ENCODE measurements at places on chromosomes 6 and 20.

DNA sequence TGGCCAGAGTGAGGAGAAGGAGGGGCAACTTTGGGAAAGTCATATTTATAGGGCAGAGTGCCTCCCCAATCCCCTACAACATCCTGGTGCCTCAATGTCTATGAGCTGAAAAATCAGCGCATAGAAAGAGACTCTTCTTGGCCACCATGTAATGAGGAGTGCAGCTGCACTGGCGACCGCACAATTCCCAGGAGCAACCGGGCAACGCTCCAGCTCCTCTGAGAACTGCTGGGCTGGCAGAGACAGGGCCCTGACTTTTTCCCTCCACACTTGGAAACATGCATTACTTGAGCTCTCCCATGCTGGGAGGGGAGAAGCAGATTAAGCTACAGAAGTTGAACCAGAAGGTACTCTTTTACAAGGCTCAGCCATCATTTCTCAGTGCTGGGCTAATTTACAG, 31.4 kb upstream of the MARCKS start:
- no peak for DNase-seq

DNA sequence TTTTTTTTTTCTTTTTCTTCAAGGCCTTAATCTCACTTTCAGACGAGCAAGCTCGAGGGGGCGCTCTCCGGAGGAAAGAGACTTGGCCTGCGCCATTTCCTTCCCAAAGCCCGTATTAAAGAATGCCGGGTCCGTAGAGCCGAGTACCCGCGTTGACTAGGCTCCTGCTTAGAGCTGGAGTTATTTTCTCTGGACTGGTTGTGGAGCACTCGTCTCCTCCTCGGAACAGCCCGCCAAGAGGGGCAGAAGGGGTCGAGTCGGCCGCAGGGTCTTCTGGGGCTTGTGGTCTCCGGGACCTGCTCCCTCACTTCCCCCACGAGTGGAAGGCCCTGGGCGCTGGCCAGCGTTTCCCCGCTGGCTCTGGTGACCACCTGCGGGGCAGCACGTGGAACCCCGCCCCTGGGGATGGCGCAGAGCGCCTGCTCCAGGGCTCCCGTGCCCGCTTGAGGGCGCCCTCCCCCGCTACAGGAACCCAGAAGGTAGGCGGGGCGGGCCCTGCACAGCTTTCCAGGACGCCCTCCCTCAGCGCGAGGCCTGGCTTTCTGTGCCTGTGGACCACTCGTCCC, 2.7 kb upstream of the MEI4 start:
- DNase-seq = no peak

DNA sequence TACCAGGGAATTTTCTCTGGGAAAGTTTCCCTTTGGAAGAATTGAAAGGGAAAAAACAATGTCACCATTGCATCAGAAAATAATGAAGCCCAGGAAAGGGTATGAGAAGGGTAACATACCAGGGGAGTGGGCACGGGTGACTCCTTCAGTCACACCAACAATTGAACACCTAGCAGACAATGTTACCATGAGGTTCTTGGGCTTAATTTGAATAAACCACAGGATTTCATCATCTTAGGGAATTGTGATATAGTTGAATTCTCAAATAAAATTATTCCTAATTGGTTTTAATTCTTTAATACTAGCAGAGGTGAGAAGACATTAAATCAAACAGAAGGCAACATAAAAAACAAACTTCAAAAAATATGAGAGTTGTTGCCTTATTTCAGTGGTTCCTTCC, 73.7 kb upstream of the RREB1 start:
- DNase-seq = no peak

- no peak for DNase-seq
These were observed 1.6 kb downstream of the CLPSL1 start for GRCh38 chr6:35782424-35782823.

- no peak for DNase-seq
These were observed 9.1 kb downstream of the ATP9A start for GRCh38 chr20:51758978-51759544.

DNA sequence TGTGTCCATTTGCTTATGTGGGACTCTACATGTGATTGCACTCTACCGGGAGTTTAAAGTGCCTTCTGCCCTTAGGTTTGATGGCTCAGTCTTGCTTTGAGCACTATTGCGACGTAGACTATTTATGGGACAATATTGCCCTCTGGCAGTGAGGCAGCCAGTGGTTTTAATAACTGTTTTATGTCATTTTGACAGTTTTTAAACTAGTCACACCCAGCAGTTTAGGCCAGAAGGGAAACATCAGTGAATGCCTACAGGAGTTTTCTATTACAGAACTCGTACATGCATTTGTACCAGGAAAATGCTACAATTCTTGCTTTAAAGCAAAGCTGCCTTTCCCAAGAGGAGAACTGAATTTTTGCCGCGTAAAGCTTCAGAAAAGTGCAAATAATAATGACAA, 813.7 kb downstream of the KIF16B start:
- no peak for DNase-seq

DNA sequence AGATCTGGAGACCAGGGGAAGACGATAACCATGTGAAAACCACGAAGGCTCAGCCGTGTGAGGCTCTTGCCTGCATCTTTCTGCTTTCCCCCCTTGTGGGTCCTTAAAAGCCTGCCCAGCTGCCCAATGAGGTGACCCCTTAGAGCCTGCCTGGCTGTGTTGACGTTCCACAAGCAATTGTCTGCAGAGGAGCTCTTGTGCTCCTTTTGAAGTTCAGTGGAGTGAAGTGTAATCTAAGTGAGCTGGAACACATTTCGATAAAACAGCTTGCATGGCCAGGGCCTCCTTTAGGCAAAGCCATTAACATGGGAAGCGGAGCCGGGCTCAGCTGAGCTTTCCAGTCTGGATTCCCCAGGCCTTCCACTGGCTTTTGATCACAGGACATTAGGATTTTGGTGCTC, 27.3 kb upstream of the TCP11 start:
- DNase-seq = no peak

DNA sequence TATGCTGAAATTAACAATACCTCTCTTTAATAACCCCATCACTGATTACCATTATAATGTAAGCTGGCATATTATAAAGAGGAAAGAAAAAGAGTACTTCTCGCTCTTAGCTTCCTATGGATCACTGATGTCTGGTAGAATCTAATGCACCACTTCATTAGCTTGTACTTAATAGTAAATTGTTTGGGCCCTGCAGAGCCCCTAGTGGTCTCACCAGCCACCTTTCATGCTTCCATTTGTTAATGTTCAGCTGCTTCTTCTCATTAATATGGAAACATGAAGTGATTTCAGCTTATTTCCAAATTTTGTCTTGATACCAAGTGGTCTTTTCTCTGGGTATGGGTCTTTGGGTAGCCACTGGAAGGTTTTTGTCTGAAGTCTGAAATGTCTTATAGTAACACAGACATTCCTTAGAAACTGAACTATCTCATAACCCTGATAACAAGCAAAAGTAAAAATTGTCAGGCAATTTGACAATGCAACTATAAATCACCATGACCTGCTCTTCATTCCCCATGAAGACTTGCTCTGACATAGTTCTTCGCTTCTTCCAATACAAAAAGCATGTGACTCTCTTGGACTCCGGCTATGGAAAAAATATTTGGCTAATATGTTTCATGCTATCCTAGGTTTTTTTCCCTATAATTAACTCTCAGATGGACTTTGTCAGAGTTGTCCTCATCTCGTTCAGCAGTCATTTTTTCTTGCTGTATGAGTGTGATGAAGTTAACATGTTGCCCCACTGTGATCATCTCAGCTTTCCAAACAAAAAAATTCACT, 395.8 kb upstream of the MARCKS start:
- no peak for DNase-seq

DNA sequence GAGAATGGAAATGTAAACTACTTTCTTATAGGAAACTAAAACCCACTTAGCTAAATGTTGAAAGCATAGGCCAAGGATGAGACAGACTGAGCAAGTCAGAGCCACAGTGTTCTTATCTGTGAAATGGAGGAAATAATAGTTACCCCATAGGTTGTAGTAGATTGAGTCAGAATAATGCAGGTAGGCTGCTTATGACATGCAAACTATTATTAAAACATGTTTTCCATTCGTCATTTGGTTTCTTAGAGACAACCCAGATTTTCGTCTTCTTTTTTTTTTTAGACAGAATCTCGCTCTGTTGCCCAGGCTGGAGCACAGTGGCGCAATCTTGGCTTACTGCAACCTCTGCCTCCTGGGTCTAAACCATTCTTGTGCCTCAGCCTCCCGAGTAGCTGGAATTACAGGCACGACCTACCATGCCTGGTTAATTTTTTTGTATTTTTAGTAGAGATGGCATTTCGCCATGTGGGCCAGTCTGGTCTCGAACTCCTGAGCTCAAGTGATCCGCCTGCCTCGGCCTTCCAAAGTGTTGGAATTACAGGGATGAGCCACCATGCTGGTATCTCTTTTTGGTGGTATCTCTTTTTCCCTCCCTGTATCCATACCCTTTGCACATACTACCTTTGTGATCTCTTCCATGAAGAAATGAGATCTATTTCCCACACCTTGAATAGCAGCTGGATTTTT, 196.5 kb upstream of the ZNF217 start:
- no peak for DNase-seq

GRCh38 chr6:15327271-15327670, 81.4 kb downstream of the JARID2 start:
- no peak for DNase-seq

DNA sequence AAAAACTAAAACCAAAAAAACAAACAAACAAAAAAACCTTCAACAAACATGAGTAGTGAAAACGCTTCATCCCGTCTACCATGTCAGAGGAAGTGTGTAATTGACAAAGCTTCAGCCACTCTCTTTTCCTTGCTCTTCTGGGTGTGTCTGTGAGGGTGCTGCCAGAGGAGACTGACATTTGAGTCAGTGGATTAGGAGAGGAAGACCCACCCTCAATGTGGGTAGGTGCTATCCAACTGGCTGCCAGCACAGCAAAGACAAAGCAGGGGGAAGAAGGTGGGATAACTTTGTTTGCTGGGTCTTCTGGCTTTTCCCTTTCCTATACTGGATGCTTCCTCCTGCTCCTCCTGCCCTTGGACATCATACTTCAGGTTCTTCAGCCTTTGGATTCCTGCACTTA, 145.6 kb downstream of the TASP1 start:
- DNase-seq = no peak

DNA sequence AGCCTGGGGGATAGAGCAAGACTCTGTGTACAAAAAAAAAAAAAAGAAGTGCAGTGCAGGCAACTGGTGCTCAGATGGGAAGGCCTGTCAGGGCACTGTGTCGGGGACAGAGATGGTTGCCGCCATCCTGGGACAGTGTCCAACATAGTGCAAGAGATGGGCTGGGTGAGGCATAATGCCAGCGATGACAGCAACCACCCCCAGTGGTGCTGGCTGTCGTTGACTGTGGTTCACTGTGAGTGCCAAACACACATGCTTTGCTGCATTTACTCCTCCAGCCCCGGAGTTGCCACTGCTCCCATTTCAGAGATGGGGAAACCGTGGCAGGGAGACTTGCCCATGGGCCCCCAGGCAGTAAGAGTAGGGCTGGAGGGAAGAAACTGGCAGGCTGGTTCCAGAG, 5.2 kb upstream of the C20orf203 start:
- DNase-seq = no peak

GRCh38 chr6:85455471-85456026, 5.7 kb downstream of the NT5E start:
- no peak for DNase-seq

DNA sequence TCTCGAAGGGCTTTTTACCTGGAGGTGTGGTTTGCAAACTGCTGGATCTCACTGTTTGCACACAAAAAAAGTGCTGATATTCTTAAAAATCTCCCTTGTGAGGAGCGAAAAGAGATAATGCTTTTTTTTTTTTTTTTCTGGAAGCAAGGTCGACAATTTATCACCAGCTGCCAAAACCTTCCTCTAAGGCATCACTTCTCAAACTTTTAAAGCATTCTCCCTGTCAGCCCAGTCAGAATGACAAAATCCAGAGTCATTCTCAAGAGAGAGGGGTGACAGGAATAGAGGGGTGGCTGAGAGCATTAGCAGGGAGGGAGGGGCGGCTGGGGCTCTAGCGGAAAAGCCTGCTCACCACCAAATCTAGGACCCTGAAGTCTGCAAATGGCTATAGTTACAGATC, 137.2 kb upstream of the ARMC2 start:
- DNase-seq = no peak

GRCh38 chr6:165717732-165718465, 54.9 kb upstream of the PDE10A start:
- no peak for DNase-seq

DNA sequence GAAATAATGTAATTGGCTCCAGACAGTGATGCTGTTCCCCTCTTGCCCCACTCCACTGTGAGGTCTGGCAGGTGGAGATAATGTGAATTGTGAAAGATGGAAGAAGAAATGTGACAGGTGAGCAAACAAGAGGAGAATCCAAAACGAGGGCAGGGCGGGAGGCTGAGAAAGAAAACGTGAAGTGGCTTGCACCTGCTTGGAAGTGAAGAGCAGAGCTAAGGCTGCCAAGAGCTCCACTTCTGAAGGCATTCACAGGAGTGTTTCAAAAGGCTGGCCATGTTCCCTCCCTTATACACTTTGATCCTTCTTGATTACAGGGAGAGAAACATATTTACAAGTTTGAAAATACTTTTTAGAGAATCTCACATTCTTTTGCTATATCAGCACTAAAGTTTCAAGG, 359.4 kb downstream of the EPHA7 start:
- no peak for DNase-seq

DNA sequence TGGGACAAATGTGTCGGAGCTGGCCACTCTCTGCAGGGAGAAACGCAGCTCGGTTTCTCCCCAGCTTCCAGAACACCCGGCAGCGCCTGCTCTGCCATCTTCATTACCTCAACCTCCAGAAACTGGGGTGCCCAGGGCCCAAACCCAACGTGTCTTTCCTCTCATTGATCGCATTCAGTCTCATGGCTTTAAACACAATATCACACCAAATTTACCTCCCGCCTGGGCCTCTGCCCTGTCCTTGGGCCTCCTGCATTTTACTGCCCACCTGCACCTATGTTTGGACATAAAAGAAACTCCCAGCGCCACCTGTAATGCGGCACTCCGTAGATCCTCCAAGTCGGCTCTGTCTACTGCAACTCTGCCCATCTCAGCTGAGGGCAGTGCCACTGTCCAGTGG, 22.2 kb downstream of the SERPINB6 start:
- DNase-seq = no peak

- no peak for DNase-seq
These were observed 56.8 kb downstream of the LRRC1 start for GRCh38 chr6:53851561-53851960.

GRCh38 chr6:103872678-103873077, 987.0 kb downstream of the HACE1 start:
- DNase-seq = no peak

- no peak for DNase-seq
These were observed 640.5 kb downstream of the DHX35 start for GRCh38 chr20:39602649-39603048.

DNA sequence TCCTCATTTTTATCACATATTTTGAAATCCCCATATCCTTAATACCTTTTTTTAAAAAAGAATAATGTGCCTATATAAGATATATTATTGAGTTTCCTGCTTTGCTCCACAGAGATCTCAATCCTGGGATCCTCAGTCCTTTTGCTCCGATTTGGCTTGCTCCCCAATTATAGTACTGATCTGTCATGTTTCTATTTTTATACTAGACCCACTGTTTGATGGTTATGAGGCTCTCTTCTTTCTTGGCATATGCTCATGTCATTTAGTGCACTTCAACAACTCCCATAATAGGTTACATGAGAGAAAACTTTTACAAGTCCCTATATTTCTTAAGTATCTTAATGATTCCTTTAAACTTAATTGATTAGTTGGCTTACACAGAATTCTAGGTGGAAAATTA, 958.5 kb upstream of the EPHA7 start:
- DNase-seq = no peak

GRCh38 chr20:54207743-54208547, at the start of gene PFDN4:
Gene PFDN4, plus strand, starts transcription at chr20:54208087. Its CDS starts 14 bp downstream, at chr20:54208101.
- DNase-seq = peak; percentile 71

- no peak for DNase-seq
These were observed 403 bp downstream of the CDH26 start for GRCh38 chr20:59958626-59959025.
